NCI-H526 treated with DMSO at 0.1 percent for 48 hours (cell line): ENCODE measurements at places on chromosomes 6 and 20.
A peak's percentile ranks its signal among the peaks of the same experiment; 100 is the strongest.

DNA sequence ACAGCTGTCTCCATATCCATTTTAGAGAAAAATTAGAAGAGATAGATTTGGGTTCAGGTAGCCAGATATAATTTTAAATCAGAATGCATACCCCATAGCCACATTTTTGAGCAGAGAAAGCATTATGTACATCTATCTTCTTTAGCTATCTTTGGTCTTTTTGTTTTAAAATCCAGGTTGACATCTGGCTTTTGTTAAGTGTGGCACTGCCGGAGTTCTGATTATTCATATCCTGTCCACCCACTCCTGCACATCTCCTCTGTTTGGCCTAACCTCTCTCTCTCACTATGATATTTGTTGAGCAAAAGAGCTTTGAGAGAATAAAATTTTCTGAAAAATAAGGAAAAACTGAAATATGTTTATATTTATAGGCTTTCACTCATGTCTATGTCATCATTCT lies 189.7 kb downstream of the PACRG start:
- no peak for DNase-seq

DNA sequence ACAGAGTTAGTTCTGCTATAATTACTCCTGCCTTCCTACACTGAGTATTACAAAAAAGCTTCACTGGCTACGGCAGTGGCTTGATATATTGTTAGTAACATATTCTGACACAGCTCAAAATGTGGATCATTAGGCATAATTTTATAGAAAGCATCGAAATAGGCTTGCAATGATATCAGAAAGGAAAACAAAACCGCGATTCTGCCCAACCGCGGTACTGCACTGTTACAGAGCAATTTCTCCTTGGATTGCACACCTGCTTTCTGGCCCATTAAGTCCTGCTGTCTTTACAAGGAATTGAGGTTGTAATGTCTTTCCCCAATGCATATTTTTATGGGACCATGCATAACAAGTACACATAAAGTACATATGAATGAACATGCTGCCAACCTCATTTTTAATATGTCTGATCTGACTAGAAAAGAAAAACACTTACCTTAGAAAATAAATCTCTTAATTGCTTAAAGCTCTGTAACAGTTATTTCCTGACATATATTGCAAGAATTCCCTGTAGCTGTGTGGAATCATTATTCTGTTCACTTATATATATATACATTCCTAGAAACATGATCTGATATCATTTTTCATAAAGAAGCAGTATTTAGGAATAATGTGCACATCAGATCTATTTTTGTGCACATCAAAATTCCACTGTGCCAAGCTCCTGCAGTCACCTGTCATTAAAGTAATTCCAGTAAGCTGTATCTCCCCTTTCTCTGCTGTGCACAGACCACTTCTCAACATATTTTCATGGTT lies 763.9 kb downstream of the HACE1 start:
- peak; percentile 2 for DNase-seq

DNA sequence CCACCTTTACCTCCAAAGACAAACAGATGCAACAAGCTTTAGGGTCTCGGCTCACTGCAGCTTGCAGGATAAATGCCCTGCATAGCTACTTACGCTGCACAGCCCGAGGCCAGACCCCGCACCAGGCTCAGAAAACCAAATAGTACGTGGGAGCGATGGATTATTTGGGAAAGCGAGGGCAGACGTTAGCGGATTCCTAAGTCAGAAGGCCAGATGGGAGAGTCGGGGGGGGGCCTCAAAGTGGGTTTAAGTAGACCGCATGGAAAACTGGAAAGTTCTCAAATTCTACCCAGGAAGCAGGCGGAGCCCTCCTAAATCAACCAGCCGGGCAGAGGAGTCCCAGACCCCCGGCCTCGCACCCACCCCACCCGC lies 382 bp downstream of the SFT2D1 start:
- DNase-seq, result no peak

- DNase-seq, result no peak
Measured at GRCh38 chr20:19253316-19253715, 40.9 kb downstream of the SLC24A3 start.

DNA sequence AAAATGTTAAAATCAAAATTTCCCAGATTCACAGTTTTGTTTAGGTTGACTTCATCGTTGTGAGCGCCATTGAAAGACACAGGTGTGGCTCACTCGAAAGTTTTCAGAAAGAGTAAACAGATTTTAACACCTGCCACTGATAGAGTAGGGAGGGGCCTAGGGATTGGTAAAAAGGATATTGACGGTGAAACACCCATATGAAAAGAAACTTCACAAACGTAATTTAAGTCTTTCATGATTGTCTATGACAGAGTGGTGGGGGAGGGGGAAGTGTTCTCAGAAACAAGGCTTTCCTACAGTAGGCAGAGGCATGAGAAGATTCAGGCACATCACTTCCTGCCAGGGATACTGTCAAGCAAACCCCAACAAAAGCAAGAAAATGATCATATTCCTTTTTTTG lies 101.4 kb downstream of the PERP start:
- no peak for DNase-seq

- DNase-seq, result no peak
Measured at GRCh38 chr6:31538805-31539400, 2.9 kb downstream of the DDX39B start.

DNA sequence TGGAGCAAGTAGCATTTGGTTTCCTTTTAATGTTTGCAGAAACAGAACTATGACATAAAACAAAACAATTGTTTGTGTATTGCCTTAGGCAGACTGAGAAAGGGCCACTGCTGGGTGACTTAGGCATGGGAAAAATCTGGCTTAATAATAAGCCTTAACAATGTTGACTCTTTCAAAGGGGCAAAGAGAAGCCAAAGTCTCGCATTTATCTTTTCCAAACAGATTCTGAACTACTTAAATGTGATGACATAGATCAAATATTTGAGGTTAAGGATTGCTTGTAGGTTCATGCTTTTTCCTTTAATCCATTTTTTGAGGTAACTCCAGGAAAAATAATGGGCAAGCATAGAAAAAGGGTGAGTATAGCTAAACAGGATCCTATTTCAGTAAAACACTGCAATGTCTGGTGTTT lies 39.6 kb downstream of the ADAT2 start:
- no peak for DNase-seq

- DNase-seq, result no peak
Measured at GRCh38 chr6:8785223-8785622, 349.9 kb upstream of the SLC35B3 start.

DNA sequence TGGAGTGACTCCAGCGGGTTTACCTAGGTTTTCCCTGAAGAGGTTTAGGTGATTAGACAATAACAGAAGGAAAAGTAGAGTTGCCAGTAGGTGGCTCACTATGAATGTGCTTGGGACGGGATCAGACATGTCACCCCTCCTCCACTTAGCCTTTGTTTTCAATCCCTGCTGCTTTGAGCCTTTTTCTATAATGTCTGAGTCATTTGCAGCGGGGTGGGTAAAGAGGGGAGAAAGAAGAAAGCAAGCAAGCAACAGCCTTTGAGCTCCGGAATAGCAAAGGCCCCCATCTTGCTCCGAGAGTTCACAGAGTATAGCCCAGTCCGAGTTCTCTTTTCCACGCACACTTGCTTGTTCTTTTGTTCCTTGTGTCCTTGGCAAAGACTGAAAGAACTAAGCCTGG lies 129.1 kb downstream of the PACRG start:
- DNase-seq, result peak; percentile 49

GRCh38 chr6:149864578-149865535 lies 698 bp upstream of the LRP11 start:
- DNase-seq, result peak; percentile 66

DNA sequence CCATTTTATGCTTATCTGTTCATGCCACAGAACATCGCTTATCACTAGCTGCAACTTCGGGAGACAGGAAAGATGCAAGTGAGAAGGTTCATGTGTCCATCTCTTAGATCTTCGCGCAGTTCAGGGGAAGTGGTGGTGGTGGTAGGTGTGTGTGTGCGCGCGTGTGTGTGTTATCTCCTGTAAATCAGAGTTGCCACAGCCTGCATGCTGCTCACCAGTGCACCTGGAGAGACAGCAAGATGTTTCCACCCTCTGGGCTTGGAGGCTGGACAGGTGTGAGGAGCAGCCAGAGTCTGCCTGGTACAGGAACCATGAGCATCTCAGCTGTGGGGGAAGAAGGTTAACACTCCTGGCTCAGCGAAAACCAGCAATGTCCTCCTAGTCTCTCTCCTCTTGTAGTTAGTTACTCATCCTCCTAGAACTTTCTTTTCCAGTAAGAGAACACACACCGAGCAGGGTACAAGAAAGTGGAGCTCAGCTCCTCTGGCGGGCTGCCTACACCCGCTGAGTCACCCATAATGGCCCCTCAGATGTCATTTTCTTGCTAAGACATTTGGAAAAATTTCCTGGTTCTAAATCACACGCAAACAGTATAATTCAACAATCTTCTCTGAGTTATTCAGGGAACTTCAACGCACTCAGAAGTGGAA lies 5.1 kb upstream of the TUBB1 start:
- no peak for DNase-seq

DNA sequence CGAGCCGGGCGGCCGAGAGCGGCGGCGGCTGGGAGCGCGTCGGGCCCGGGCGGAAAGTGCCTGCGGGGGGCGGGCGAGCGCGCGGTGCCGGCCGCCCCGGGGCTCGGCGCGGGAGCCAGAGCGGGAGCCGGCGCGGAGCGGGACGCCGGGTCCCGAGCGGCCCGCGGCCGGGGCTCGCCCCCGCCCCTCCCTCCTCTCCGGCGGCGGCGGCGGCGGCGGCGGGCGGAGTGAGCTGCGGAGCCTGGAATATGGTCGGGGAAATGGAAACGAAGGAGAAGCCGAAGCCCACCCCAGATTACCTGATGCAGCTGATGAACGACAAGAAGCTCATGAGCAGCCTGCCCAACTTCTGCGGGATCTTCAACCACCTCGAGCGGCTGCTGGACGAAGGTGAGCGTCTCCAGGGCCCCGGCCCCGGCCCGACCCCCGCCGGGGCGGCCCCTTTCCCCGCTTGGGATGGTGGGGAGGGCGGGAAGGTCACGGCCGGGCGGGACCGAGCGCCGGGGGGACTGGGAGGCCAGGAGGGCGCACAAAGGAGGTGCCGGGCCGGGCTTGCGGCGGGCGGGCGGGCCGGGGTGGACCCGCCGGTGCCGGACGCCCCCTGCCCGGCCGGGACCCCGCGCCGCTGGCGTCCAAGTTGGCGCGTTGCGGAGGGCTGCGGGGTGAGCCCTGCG lies 565 bp downstream of the QKI start:
- DNase-seq, result peak; percentile 13

GRCh38 chr20:58188527-58188926 lies 39.9 kb downstream of the ANKRD60 start:
- no peak for DNase-seq

DNA sequence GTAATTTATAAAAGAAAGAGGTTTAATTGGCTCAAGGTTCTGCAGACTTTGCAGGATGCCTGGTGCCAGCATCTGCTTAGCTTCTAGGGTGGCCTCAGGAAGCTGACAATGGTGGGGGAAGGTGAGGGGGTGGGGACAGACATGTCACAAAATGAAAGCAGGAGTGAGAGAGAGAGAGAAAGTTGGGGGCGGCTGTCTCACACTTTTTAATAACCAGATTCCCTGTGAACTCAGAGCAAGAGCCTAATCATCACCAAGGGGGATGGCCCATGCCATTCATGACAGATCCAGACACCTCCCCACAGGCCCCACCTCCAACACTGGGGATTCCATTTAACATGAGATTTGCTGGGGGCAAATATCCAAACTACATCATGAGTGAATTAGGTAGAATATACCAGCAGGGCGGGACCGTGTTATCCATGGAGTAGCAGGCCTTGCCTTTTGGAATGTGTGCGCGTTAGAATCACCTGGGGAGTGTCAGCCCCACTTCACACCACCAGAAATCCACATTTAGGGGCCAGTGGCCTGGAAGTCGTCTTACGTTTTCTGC lies 258.8 kb downstream of the CDH4 start:
- no peak for DNase-seq

GRCh38 chr6:50381099-50381415 lies 331.3 kb upstream of the DEFB112 start:
- no peak for DNase-seq

- no peak for DNase-seq
Measured at GRCh38 chr6:78462728-78463127, 404.6 kb upstream of the IRAK1BP1 start.

- DNase-seq, result peak; percentile 51
Measured at GRCh38 chr20:40251284-40251932, 437.6 kb downstream of the MAFB start.
